Activated CD4-positive, alpha-beta T cell treated with anti-CD3 and anti-CD28 coated beads for 1 hour (primary cell): ENCODE measurements at places on chromosomes 7 and 10.

DNA sequence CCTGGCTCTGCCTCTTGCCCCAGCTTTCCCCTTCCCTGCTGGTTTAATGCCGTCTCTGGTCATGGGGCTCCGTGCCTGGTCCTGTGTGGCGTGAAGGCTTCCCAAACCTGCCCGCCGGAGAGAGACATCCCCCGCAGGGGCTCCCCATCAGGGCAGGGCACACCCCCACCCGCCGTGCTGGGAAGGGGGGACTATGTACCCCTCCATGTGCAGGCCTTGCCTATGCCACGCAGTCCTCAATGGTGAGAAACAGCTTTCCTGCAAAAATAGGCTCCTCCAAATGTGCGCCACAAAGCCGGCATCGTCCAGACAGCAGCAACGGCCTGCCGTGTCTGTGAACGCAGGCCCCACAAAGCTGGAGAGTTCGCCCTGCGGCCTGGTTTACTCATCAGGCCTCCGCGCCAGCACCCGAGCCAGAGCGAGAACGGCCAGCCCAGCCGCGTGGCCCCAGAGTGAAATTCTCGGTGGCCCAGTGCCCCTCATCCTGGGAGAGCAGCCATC lies 313.4 kb downstream of the DNAJB6 start:
- no peak for DNase-seq

- DNase-seq, result no peak
Observed at GRCh38 chr10:109939315-109939961, 16.1 kb upstream of the XPNPEP1 start.

DNA sequence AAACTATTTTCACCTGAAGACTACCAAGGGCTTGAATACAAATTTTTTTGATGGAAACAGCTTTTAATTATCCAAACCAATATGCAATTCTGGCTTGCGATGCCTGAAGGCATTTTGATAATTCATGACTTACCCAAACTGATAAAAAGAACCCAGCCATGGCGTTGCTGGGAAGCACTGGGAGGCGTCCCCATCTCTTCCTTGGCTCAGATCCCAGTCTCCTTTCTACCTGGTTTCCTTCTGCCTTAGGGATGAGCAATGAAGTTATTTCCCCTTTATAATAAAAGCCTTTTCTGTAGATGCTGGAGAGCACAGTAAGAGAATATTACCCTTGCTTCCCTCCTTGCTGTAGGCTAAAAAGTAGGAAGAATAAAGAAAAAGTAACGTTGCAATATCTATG lies 129.1 kb upstream of the ANK3 start:
- DNase-seq, result no peak

DNA sequence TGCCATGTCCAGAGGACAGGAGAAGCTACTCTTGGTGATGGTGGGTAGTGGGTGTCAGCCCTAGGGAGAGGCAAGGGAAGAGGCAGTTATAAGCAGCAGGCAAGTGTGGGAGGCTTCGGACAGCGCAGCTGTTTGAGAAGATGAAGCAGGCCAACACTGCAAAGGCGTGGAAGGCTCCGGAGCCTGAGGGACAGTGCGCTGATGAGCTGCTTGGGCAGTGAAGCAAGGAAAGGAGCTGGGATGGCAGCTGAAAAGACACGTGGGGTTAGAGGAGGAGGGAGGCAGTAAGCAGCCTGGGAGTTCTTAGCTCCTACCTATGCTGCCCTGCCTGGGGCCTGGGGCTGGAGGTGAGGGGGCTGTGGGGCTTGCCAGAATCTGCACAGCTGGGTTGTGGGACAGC lies 50.1 kb upstream of the CRTAC1 start:
- no peak for DNase-seq

- no peak for DNase-seq
Observed at GRCh38 chr10:129744134-129745111, 219.7 kb downstream of the EBF3 start.

DNA sequence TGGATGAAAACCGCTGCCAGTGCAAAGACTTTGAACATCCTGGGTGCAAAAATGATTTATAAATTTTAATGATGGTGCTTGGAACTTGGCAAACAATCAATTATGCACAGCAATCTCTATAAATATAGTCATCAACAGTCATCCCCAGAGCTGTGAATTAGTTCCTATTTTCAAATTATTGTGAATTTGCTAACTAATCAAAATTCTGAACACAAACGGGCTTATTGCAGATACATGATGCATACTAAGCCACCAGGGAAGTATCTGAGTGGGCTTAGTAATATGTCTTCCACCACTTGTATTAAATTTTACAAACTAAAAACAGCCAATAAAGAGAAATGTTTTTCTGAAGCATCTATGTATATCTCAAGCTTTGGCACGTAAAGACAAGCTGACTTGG lies 165.2 kb downstream of the CALCR start:
- no peak for DNase-seq

DNA sequence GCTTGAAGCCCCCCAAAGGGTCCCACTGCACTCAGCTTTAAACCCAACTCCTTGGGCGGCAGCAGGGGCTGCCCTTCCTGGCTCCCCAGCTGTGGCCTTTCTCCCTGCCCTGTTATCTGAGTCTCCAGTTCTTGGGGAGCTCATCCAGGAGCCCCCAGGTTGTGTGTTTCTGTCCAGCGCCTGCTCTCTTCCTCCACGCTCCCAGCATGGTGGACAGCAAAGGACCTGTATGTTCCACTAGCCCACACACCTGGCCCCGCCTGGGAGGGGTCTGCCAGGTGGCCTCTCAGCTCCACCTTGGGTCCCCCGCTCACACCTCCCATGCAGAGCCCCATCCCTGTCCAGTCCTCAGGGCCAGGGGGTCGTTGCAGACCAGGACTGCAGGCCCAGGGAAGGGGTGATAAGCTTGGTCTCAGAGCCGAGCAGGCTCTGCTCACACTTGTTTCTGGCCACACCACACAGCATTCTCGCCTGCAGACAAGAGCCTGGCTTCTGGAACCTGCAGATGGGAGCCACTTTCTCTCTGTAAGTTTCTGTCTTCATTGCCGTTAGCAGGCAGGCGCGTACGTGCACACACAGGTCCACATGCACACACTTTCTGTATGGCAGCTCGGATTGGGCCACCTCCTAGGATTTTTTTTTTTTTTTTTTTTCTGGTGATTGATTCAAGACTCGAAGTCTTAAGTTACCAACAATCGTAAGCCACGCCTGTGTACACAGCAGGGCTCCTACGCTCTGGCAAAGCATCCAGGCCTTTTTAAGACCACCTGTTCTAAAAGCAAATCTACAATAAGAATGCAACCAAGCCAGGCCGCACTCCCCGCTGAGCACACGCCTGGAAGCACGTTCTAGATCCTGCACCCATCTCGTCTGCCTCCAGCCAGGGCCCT lies 104.6 kb downstream of the CYTH3 start:
- DNase-seq, result no peak

DNA sequence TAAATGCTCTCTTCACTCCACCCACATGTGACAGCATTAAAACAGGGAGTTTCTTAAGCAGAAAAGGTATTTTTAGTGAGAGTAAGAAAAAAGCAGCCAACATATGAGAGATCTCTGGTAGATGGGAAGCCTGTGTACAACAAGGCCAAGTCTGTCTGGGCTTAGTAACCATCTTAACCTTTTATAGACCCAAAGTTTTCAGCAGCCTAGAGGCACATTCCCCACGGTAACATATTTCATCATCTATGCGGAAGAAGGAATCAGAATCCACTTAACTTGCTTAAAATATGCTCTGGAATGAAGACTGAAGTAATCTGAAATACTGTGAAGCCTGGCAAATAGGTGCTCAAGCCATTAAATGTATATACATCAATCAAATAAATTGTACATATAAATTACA lies 127.8 kb downstream of the RAPGEF5 start:
- no peak for DNase-seq

DNA sequence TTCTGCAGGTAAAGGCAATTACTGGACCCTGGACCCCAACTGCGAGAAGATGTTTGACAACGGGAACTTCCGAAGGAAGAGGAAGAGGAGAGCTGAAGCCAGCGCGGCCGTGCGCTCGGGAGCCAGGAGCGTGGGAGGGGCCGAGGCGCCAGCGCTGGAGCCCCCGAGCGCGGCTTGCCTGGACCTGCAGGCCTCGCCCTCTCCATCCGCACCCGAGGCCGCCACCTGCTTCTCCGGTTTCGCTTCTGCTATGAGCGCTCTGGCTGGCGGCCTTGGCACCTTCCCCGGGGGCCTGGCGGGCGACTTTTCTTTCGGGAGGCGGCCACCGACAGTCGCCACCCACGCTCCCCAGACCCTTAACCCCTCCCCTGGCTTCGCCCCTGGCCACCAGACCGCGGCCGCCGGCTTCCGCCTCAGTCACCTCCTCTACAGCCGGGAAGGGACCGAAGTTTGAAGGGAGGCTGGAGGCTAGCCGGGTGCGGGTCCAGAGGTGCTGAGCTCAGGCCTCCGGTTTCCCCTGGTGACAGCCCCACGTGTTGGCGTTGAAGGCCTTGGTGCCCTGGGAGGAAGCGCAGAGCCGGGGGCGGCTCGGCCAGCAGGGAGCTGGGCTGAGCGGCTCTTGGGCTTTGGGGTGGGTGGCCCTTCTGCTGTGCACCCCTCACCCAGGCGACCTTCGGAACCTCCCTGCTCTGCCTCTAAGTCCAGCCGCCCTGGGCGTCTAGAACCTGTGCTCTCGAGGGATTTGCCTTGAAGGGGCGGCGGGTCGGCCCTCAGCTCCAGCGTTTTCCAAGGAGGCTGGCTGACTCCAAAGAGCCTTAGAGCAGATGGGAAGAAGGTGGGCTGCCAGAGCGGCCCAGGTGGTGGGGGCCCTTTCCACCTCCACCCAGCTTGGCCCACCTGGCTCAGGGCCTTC lies 1.8 kb downstream of the FOXI2 start:
- DNase-seq, result no peak

- no peak for DNase-seq
Observed at GRCh38 chr7:107165341-107165740, 3.5 kb upstream of the HBP1 start.

GRCh38 chr7:102188746-102189145 lies 97.9 kb upstream of the SH2B2 start:
- no peak for DNase-seq

- DNase-seq, result no peak
Observed at GRCh38 chr10:5960070-5960972, 17.0 kb downstream of the IL15RA start.

- DNase-seq, result no peak
Observed at GRCh38 chr10:63637901-63638327, 116.7 kb downstream of the REEP3 start.

DNA sequence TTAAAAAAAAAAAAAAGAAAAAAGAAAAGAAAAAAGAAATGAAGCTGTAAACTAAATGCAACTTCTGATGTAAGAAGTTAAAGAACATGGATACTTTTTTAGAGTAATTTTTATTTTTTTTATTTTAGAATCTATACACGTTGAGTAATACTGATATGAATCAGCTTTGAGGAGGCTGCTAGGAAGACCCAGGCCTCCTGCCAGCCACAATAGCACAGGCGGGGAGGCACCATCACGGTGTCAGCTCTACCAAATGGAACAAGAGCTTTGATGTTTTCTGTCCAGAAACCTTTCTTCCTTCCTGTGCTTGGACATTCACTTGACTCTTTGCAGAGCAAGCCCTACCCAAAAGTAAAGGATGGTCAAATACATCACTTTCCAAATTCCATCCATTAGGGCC lies 45.3 kb upstream of the EGR2 start:
- no peak for DNase-seq

- DNase-seq, result no peak
Observed at GRCh38 chr10:69558559-69558958, 14.7 kb downstream of the NEUROG3 start.

DNA sequence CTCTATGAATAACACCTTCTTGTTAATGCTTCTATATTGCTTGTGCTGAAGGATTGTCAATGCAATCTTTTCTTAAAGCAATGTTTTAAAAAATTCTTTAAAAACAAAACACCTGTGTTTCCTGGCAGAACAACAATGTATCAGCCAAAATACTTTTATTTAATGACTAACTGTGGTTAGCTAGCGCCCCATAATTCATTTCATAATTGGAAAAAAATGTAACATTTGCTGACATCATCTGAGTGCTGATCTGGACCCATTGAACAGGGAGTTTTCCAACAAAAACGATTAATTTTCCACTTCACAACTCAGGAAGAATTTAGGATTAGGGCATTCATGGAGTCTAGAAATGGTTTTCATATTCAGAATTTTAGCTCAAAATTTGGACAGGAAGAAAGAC lies 137.6 kb upstream of the CDK6 start:
- no peak for DNase-seq

GRCh38 chr10:60614363-60614762 lies 163.9 kb upstream of the CDK1 start:
- DNase-seq, result no peak

DNA sequence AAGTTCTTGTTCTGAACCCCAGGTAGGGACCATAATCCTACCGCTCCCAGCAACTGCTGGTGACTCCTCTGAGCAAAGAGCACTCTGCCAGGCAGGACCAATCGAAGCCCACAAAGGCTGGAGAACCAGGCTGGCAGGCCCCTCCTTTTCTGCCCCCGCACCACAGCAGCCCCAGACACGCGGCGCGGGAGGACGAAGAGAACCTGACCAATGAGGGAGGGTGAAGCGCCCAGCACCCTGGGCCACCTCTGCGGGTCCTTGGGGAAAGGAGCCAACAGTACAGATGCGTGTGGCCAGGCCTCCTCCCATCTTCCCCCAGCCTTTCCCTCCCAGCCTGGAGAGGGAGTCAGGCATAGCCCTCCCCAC lies 25.9 kb downstream of the CTBP2 start:
- DNase-seq, result no peak

DNA sequence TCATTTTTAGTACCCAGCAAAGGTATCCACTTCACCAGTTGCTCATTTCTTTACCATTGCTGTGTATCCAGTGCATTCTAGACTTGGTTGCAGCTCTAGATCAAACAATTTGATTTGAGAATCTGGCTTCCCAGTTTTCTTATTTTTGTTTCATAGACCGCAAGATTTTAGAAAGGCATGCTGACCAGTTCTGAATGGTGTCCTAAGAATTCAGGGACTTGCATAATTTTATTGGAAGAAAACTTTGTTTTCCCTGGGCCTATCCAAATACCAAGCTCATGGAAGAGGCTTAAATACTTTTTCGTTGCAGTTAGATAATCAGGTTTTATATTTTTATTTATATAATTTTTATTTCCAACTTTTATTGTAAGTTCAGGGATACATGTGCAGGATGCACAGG lies 58.3 kb downstream of the BICC1 start:
- no peak for DNase-seq

- no peak for DNase-seq
Observed at GRCh38 chr10:17607603-17608332, 9.4 kb downstream of the HACD1 start.

DNA sequence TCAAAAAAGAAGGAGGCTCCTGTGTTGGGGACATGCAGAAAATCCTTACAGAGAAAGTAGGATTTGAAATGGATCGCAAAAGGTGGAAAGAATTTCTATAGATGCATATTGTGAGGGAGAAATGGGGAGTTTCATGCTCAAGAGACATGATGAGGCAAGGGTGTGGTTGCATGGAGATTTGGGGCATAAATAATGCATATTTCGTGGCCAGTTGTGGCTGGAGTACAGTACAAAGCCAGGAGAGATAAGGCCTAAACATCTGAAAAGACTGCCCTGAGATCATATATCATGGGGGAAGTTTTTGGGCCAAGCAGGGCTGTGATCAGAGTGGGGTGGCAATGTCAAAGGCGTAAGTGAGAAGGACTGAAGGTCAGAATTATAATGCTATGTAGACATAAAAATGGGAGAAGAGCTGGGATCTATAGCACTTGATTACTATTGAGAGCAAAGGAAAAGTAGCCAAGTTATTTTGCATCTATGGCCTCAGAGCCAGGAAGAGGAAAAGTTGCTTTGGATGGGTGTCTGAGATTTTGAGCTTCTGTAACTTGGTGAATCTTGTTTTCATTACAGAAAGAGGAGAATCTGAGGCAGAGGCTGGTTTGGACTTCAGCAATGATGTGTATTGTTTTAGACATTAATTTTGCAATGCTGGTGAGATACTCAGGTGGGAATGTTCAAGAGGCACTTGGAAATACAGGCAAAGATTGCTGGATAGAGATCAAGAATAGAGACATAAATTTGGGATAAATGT lies 166.6 kb downstream of the INHBA start:
- DNase-seq, result no peak
